ENCODE measurements at places on chromosomes 13 and 19.

DNA sequence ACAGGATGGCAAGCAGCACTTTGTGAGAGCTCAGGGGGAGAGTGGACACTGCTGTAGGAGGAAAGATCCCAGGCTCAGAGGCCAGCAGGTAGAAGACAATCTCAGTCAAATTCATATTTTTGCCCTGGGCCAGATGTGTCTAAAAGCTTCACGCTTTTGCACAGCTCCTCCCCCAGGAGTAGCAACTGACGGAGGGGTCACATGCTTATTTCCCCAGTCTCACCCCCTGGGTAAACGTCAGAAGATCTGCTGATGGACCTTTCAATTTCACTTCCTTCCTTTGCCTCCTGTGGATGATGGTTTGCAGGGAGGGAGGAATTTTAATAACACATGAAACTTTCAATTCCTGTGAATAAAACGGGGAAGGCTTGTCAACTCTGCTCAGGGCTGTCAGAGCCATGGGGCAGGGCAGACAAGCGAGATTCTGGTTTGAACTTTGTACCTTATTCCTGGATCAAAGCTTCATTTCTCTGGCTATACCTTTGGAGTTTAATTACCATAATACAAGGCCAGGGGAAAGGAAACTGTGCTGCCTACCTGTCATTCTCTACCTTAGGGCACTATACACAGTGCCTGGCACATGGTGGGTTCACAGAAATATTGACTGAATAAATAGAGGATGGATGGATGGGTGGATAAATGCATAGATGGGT lies 41.0 kb downstream of the POU4F1 start:
- no peak for ATAC-seq

- ATAC-seq: peak; percentile 38
These were observed 299.7 kb downstream of the DLEU7 start for GRCh38 chr13:50543782-50544181.

- no peak for ATAC-seq
These were observed 1.6 kb upstream of the CLEC11A start for GRCh38 chr19:50721441-50722137.

- ATAC-seq: peak; percentile 74
These were observed 101.2 kb downstream of the WASF3 start for GRCh38 chr13:26658448-26659385.

DNA sequence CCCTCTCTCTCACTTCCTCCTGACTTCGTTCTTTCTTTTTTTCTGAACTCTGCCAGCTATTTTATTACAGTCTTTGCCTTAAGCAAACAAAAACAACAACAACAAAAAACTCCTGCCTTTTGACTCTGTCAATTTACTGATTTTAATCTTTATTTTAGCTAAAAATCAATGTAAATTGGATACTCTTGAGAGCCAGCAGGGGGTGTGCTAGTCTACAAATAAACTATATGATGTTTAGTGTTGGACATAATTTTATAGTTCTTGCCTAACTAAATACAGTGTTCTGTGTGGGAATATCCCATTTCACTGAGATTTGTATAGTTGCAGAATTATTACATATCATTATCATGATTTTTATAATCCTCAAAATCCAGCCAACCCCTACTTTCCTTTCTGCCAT lies 1199.9 kb upstream of the SPRY2 start:
- ATAC-seq: no peak

DNA sequence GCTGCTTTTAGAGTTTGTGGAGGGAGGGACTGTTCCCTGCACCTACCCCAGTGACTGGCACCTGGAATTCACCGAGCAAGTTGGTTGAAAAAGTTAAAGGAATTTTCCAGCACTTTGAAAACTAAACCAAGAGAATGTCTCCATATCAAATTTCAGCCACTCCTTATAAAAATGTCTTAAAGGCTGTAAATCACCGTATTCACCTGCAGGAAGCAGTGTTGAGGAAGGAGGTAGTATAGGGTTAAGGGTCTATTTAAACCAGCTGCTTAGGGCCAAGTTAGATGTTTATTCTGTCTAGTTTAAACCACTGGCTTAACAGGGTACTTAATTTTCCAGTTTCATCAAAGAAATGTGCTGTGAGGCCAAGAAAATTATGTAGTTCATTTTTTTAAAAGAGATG lies 3.8 kb upstream of the RAB20 start:
- no peak for ATAC-seq

DNA sequence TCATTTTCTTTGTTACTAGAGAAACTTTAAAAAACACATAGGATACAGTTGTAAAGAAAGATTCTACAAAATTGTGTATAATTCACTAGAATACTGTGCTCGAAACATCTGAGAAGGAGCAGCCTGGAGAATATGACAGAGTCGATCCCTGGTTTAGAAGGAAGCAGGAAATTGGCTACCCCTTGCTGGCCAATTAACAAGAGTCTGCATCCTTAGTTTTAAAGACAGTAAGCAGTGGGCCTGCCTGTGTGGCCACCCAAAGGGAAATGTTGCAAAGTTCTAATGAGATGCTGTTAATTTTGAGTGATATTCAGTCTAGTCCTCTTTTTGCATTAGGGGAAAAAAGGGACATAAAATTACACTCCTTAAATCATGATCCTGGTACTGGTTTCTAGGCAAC lies 988.6 kb downstream of the PCDH17 start:
- no peak for ATAC-seq

GRCh38 chr19:2332341-2333026 lies 4.0 kb downstream of the SPPL2B start:
- no peak for ATAC-seq

GRCh38 chr13:41457589-41458186 lies 338 bp downstream of the RGCC start:
- peak; percentile 30 for ATAC-seq

GRCh38 chr13:49457221-49457620 lies 13.1 kb downstream of the SETDB2 start:
- no peak for ATAC-seq

DNA sequence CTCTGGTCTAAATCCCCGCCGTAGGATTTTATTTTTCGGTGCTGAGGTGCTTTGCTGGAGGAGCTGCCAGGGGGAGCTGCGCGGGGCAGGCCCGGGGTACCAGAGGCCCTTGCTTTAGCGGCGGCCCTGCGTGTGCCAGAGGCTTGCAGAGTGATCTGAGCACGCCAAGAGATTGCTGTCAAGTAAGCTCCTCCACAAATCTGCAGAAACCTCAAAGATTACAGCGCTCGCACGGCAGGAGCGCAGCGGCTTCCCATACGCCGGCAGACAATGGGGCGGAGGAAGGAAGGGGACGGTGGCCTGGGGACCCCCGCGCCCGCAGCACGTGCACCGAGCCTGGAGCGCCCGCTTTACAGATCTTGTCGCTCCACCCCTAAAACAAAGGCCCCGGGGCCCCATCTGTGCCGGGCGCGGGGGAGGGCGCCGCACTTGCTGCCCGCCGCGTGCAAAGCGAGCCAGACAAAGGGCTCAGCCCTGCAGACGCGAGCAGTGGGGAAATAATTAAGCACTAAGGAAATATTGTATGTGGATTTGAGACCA lies 9.1 kb upstream of the C19orf12 start:
- ATAC-seq: peak; percentile 83

DNA sequence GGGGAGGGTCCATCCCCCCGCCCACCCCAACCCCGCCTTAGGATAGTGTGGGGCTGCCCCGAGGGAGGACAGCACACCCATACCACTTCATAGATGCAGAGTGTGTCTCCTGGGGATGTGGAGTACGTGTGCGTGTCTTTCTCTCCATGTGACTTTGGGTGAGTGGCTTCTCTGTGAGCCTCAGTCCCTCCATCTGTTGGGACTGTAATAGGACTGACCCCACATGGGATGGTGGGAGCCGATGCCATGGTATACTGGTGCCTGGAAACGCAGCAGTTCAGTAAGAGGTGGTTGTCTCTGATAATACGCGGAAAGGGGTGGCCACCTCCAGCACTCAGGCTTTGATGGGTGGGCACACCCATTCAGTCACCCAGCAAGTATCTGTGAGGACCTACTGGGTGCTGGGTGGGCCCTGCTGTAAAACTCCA lies 816 bp upstream of the PRKD2 start:
- peak; percentile 1 for ATAC-seq

GRCh38 chr13:26822146-26822545 lies 61.6 kb upstream of the GPR12 start:
- no peak for ATAC-seq

- peak; percentile 99 for ATAC-seq
These were observed 33.6 kb downstream of the ZNF383 start for GRCh38 chr19:37251308-37252229.

GRCh38 chr13:23790577-23791170 lies 98.5 kb downstream of the MIPEP start:
- ATAC-seq: no peak
